Ascending aorta (tissue), 2 donors: ENCODE measurements at places on chromosomes 6 and 20.
A peak's percentile ranks its signal among the peaks of the same experiment; 100 is the strongest.

DNA sequence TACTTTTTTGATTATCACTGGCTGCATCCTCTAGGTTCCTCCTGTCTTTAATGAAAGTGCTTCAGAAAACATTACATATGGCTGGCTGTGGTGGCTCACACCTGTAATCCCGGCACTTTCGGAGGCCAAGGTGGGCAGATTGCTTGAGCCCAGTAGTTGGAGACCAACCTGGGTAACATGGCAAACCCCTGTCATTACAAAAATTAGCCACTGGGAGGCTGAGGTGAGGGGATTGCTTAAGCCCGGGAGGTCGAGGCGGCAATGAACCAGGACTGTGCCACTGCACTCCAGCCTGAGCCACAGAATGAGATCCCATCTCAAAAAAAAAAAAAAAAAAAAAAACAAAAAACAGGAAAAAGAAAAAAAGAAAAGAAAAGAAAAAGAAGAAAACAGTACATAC lies 35.3 kb downstream of the BEND3 start:
- DNase-seq = no peak

DNA sequence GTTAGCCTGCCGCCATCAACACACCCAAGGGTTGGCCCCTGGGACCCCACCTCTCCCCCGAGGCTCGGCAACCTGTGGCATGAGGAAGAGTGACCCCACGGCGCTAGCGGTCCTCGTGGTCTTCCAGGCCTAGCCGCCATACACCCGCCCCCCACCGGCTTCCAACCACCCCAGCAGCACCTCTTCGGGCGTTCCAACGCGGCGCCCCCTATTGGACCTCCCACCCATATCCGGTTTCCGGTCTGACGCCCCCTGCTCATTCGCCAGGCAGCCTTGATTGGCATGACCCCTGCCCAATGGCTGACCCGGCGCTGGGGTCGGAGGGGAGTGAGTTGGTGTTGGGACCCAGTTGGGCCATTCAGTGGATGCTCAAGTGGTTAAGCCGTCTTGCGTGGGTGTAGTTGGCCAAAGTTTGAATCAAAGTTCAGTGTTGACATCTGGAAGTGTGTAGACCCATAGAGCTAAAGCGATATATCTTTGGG lies at the start of gene GNAS-AS1:
GNAS-AS1 (minus strand) TSS at position 210 of the 482 bp plus-strand sequence.
- no peak for DNase-seq

DNA sequence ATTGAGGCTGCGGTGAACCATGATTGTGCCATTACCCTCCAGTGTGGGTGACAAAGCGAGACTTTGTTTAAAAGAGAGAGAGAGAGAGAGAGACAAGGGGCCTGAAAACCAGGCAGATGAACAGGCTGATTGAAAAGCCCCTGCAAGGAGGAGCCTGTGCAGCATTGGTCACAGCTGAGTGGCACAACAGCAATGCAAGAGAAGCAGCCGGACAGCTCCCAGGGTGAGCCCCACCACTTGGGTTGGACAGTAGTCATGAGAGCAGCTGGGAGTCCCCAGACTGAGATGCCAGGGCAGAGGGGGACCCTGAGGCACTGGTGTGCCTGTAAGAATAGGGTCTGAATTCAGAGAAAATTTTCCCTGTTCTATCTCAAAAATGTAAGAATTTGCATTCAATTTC lies 10.2 kb downstream of the DNPH1 start:
- DNase-seq = no peak

- no peak for DNase-seq
Measured at GRCh38 chr6:118277631-118278030, 270.5 kb upstream of the PLN start.

DNA sequence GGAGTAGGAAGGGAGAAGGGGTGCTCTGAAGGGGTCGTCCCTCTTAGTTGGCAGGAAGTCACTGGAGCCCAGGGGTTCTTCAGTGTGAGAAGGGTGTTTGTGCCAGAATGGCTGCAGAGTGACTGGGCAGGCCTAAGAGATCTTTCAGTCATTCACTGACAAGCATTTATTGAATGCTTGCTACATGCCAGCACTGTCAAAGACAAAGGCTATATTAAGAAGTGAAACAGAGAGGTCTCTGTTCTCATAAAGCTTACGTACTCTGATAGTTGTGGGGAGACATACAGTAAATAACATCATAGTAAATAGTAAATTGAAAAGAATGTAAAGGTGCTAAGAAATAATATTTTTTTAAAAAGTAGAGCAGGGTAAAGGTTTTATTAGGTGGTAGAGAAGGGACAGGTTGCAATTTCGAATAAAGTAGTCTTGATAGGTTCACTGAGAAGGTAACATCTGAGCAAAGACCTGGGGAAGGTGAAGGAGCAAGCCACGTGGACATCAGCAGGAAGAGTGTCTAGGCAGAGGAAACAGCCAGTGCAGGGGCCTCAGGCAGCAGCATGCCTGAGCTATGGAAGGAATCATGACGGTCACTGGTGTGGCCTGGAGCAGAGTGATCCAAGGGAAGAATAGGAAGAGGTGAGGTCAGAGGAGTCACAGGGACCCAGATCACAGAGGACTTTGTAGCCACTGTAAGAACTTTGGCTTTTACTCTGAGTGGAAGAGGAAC lies 36.3 kb upstream of the RNF8 start:
- no peak for DNase-seq

DNA sequence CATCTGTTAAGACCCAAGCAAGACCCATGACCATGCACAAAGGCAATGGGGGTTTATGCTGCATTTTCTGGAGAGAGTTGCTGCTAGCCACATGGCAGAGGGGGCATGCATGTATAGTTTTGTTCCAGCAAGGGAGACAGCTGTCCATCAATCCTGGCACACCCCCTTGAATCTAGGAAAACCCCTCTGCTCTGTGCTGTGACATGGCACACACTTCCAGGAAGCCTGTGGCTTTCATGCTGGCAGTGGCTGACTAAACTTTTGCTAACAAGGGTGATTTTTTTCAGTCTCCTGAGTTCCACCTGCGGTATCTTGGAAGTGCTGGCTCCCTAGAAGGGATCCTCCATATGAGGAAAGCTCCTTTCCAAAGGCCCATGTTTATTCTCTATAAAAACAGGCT lies 9.1 kb upstream of the CST4 start:
- DNase-seq = no peak

DNA sequence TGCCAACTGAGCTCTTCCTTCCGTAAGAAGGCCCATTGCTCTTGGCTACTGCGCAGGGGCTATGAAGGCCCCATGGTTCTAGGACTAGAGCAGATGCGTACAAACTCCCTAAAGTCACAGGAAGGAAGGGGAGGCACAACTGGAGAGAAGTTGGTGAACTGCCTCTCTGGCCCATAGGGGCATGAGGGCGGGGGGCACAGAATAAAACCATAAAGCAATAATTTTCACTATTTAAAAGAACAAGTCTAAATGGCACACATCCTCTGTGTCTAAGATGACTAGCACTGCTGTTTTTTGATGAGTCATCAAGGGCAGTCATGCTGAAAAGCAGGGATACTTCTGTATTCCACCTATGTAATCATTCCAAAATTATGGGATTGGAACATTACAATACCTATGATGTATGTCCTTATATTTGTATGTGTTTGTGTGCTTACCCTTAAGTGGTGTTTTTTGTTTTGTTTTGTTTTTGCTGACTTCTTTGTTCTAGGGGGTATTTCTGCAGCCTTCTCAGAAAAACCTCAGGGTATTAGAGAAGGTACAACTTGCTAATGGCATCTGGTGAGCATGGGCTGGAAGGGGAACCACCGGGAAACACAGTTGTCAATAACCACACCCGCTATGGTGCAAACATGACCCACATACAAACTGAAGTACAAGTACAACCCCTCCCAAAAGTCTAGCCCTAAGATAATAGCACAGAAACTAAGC lies 36.9 kb downstream of the B4GALT5 start:
- no peak for DNase-seq

DNA sequence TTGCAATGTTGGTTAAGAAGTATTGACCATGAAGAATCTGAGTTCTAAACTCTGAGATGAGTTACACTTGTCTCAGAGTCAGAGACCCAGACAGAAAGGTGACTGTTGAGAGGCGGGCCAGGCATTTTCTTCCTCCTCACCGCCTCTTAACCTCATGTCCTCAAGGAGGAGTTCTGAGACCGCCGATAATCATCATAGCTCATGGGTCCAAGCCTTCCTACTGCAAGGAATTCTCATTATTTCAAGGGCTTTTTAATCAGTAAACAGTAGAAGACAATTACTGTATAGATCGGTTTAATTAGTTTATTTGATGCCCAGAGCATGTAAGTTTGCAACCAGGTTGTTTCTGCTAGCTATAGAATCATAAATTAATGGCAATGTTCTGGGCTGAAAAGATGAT lies 382.4 kb upstream of the MMS22L start:
- no peak for DNase-seq

GRCh38 chr20:18727032-18727508 lies 86.5 kb upstream of the SCP2D1 start:
- DNase-seq = no peak

- no peak for DNase-seq
Measured at GRCh38 chr20:62943396-62943795, 5.4 kb downstream of the GID8 start.

GRCh38 chr6:140130074-140130473 lies 755.6 kb upstream of the CITED2 start:
- DNase-seq = no peak

DNA sequence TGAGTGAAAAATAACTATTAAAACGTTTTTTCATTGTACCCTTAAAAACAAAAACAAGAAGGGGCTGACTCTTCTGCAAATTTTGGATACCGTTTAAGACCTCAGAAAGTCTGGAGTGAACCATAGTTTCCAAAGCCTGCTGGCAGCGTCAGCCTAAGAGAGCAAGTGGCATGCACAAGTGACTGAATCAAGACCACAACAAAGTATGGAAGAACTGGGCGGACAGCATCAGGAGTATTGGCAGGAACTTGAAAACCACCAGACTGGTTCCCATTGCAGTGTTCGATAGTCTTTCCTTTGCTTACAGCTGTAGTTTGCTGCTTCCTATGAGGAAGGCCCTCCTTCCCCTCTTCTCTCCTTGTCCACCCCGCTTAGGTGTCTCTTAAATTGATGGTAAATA lies 33.7 kb upstream of the MYLIP start:
- DNase-seq = no peak

DNA sequence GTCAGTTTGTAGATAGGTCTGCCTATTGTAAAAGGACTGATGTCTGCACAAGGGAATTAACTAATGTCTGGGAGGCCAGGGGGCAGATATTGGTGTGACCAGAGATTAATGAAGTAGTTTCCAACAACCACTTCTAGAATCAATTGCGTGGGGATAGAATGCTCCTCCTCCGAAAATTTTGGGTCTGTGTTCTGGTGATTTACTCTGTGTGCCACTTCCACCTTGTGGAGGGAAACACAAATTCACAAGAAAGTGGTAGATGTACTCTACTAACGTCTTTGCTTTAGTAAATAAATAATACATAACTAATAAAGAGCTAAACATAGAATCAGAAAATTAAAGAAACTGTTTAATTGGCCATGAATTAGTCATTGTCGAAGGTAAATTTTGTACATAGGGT lies 25.5 kb downstream of the TMEM14A start:
- DNase-seq = no peak

- no peak for DNase-seq
Measured at GRCh38 chr6:136551103-136551502, 881 bp upstream of the MAP7 start.

DNA sequence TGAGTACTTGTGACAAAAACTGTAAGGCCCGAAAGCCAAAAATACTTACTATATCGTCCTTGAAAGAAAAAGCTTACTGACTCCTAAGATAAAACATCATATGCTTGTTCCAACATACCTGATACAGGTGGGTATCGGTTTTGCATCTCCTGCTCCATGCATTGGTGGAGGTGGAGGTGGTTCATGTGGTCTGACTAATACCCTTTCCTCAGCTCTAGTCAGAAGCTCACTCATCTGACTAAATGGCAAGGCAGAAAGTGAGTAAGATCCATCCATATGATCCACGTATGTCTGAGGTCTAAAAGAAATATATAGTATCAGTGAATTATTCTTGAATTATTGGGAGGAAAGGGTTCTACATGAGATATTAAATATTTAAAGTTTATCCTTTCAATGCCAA lies 76.2 kb downstream of the WASF1 start:
- no peak for DNase-seq

- DNase-seq = no peak
Measured at GRCh38 chr6:19231878-19232561, 605.1 kb upstream of the ID4 start.

GRCh38 chr20:47423586-47423985 lies 67.1 kb upstream of the ZMYND8 start:
- no peak for DNase-seq

DNA sequence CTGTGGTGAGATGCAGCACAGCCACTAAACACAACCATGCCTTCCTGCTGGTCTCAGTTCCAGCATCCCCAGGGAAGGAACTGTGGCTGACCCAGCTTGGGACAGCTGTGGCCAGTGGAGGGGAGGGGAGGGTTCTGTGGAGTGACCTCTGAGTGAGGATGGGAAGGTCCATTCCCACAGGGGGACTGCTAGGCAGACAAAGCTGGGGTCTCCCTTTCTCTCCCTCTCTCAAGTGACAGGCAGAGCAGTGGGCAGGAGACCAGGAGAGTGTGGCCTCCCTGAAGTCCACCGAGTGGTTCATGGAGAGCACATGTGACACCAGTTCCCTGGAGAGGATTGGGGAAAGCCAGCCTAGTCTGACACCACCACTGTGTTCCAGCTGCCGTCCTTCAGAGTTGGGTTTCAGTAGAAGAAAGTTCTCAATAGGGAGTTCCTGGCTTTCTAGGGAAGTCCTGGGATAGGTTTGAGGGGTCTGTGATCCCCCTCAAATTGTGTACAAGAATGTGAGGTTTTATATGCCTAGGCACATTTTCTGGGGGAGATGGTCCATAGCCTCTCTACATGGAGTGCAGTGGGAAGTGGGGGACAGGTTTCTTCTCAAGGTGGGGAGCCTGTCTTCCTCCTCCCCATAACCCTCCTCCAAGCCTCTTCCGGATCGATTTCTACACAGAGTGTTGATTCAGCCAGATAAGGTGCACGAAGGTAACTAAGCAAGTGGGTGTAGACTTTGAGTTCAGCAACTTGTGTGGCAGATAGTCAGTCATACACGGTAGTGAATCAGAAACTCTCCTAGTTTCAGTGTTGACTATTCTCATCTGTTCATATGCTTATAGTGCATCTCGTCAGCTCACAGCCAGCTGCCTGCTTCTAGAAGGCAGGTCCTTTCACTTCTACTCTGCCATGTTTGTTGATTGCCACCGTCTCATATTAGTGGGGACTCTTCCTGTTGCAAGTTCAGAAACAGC lies 18.9 kb downstream of the MANBAL start:
- no peak for DNase-seq

DNA sequence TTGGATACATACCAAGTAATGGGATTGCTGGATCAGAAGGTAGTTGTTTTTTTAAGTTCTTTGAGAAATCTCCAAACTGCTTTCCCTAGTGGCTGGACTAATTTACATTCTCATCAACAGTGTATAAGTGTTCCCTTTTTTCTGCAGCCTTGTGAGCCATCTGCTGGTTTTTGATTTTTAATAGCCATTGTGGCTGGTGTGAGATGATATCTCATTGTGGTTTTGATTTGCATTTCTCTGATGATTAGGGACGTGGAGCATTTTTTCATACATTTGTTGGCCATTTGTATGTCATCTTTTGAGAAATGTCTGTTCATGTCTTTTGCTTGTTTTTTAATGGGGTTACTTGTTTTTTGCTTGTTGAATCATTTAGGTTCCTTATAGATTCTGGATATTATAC lies 34.8 kb downstream of the TOP1 start:
- DNase-seq = no peak

GRCh38 chr6:166466178-166467122 lies 83.7 kb upstream of the MPC1 start:
- DNase-seq = peak; percentile 75
